ENCODE measurements at places on chromosomes 2 and 18.

- H3K4me3 ChIP-seq, result no peak overlapping the region
- H3K27me3 ChIP-seq, result no peaks in the 10 kb centered on the region
- peaks cover 5% of the 10 kb centered on the region for H3K36me3 ChIP-seq
- peaks cover 82% of the 10 kb centered on the region for H3K4me1 ChIP-seq
Observed at GRCh38 chr2:101770726-101771125, 73.2 kb downstream of the MAP4K4 start.

DNA sequence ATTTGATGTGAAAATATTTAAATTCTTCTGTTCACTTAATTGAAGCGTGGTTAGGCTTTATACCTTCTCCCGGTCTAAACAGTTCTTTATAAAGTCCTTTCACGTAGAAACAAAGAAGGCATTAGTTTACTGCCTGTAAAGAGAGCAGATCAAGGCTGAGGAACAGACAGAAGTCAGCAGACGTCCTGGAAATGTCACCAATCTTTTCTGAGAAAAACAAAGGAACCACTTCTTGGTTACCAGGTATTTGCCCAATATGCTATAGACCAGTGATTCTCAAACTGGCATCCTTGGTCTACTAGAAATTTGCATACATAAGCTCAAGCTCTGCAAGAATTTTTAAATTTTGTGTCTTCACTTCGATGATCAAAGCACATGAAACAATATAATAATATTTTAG lies 89.2 kb upstream of the STK17B start:
- H3K36me3 ChIP-seq, result peaks cover 5% of the 10 kb centered on the region
- H3K4me1 ChIP-seq, result peaks cover 18% of the 10 kb centered on the region
- H3K27ac ChIP-seq, result peak overlapping the region; percentile 73
- DNase-seq, result no peak
- H3K27me3 ChIP-seq, result no peaks in the 10 kb centered on the region
- H3K4me3 ChIP-seq, result peak overlapping the region; percentile 5

GRCh38 chr18:63980027-63980426 lies 10.1 kb downstream of the SERPINB8 start:
- peaks cover 13% of the 10 kb centered on the region for H3K4me1 ChIP-seq
- no peak for DNase-seq
- no peak overlapping the region for H3K27ac ChIP-seq
- no peaks in the 10 kb centered on the region for H3K27me3 ChIP-seq

DNA sequence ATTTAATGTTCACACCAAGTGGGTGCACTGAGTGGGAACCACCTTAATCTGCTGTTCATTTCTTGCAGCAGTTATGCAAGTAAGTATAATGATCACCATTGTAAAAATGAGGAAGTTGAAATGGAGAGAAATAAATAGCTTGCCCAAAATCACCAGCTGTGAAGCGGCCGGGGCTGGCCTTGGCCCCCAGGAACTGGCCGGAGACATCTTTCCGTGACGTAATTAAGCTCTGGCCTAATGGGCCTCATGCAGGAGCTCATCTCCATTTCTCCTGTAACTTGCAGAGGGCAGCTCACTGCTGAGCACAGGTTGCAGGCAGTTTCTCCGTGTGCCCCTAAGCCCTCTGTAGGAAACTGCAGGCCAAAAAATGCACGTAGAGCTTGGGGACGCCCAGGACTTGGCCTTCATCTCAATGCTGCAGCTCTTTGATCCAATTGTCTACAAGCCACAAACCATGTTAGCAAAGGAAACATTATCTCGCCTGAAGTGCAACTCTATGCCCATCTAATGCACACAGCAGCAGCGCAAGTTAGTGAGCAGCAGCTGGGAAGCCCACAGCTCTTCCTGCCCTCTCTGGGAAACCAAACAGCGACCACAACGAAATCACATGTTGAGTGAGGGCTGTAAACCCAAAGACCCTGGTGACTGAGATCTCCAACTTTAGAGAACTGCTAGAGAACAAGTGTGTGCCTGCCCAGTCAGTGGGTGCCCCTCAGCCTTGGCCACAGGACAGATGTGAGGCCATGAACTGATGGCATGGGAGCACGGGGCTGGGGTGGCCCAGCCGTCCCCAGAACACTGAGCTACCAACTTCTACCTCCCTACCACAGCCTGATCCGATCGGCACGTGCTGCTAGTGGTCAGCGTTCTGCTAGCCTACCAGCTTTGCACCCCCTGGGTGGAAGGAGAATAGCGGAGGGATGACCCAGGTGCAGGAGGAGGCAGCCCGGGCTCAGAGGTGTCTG lies 28.8 kb downstream of the APCDD1 start:
- H3K4me1 ChIP-seq, result peaks cover 7% of the 10 kb centered on the region
- H3K27me3 ChIP-seq, result no peaks in the 10 kb centered on the region
- no peak overlapping the region for H3K27ac ChIP-seq
- H3K36me3 ChIP-seq, result peaks cover 37% of the 10 kb centered on the region
- no peak for DNase-seq

DNA sequence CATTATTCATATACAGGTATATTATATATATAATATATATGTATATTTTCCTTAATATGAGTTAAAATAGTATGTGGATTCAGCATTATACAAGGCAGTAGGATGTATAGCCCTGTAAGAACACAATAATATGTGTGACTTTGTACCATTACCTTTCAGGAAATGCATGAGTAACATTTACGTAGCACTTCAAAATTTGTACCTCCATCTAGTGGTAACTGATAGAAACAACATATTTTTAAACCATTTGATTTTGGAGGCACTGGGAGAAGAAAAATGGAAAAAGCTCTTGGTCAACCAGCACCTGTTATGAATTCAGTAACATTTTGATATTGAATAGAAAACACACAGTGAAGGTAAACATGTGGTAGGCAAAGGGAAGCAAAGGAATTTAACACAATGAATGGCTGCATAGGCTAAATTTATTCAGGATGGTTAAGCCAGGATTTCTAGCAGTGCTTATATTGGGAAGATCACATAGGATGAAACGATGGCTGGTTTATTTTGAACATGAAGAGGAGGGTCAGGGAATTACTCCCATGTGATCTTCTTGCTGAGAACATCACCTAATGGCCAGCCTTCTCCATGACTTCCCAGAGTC lies 565.5 kb downstream of the CCDC85A start:
- no peaks in the 10 kb centered on the region for H3K36me3 ChIP-seq
- peaks cover 12% of the 10 kb centered on the region for H3K27me3 ChIP-seq
- H3K4me1 ChIP-seq, result no peaks in the 10 kb centered on the region

DNA sequence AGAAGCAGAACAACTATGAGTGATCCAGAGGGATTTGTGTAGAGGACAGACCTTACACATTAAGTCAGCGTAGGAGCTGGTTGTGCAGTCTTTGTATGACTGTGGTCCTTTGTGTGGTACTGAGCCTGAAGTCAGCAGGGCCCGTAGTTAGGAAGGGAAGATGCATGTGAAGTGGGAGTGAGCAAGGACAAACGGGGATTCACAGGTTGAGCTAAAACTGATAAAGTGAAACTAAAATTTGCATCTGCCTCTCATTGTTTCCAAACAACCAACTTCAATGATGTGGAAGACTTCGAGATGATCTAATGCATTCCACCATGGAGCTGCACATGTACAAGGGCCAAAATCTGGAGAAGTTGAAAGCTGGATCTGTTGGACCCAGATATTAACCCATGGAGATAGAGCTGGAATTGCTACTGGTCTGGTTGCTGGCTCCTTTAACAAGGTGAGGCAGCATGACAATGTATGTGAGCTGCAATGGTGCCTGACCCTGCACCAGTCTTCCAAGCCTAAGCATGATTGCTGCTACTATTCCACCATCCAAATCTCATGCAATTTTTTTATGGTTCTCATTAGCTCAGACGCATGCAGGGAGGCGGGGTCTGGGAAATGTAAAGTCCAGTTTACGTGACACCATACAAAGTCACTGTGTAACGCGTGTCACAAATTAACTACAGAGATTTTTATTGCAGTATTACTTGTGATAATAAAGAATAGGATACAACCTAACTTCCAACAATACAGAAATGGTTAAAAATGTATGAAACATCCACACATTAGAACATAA lies 12.1 kb upstream of the CYBRD1 start:
- no peaks in the 10 kb centered on the region for H3K27me3 ChIP-seq
- H3K4me1 ChIP-seq, result no peaks in the 10 kb centered on the region
- H3K27ac ChIP-seq, result no peak overlapping the region
- DNase-seq, result no peak

DNA sequence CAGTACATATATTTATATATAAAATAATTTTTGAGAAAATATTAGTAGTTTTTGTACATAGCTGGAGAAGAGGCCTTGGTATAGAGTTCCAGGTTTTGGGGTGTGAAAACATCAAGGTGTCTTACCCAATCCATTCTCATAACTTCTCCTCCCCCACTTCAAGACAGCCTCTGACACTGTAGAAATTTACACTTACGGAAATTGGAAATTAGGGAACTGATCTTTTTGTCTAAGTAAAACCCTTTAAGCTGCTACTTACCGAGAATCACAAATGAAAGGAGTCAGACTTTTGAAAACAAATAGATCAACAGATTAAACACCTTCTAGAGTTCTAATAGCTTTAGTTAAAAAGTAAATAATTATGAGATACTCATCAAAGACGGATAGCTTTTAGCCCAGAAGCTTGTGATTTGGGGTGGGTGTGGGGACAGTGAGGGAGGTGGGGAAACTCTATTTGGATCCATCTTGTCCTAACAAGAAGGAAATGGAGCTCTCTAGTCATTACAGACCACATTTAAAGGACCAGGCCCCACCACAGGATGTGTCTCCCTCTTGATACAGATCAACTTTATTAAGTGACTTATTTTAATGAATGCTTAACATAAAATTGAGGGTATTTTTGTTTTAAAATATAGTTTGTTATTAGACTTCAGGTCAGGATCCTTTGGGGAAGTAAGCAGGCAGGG lies 11.1 kb upstream of the FBXO11 start:
- DNase-seq, result no peak
- H3K4me1 ChIP-seq, result no peaks in the 10 kb centered on the region
- H3K4me3 ChIP-seq, result no peak overlapping the region
- H3K36me3 ChIP-seq, result no peaks in the 10 kb centered on the region
- H3K27ac ChIP-seq, result no peak overlapping the region

GRCh38 chr2:13669607-13670006 lies 952.9 kb downstream of the TRIB2 start:
- H3K27ac ChIP-seq, result no peak overlapping the region
- no peak for DNase-seq
- H3K4me3 ChIP-seq, result no peak overlapping the region
- H3K4me1 ChIP-seq, result no peaks in the 10 kb centered on the region

DNA sequence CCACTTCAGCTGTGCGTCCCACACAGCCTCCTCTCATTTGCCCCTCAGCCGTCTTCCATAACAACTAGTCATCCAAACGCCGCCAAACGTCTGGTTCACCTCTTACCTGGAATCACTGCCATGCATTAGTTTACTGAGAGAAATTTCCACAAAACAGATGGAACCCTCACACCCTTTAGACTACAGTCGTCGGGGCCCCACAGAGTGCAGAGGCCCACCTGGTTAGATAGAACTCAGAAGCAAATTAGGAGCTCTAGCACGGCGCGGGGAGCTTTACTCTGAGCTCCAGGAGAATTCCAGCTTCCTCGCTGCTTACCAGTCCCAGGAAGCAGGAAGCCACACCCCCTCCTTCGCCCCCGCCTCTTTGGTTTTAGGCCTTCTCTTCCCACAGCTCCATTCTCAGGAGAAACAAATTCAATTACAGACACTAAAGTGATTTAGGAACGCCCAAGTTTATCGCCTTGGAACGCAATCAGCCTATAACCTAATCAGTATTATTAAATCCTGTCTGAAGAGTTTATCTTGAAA lies 9.4 kb downstream of the RNU2-63P start:
- no peaks in the 10 kb centered on the region for H3K36me3 ChIP-seq
- no peak for DNase-seq
- peaks cover 2% of the 10 kb centered on the region for H3K27me3 ChIP-seq
- H3K4me1 ChIP-seq, result peaks cover under 1% of the 10 kb centered on the region

DNA sequence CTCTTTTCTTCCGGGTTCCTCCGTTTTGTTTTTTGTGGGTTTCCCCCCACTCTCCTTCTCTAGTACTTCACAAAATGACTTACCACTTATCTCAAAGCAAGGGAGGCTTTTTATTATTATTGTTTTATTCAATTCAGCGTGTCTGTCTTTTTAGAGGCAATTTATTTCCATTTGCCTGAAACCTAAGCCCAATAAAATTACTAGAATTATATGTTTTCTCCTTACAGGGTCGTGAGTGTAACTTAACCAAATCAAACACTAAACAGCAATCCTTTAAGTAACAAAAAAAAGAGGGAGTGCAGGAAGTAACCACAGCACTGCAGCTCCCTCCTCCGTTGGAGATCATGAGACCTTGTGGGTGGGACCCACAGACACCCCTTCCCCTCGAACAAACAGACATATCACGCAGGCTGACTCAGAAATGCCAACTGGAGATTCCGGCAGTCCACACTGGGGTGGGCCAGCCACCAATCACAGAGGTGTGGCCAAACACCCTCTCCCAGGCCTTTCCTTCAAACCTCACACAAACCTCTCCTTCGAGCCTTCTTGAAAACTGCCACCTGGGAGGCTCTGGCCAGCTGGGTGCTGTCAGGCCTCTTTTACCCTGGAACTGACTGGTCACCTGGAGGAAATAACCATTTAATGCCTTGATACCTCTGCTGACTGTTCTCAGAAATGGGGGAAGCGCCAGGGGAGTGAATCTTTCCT lies 207.1 kb upstream of the SMAD2 start:
- no peaks in the 10 kb centered on the region for H3K36me3 ChIP-seq
- H3K4me3 ChIP-seq, result peak overlapping the region; percentile 88
- H3K27me3 ChIP-seq, result peaks cover 58% of the 10 kb centered on the region
- no peak for DNase-seq
- H3K4me1 ChIP-seq, result peaks cover 52% of the 10 kb centered on the region
- H3K27ac ChIP-seq, result peak overlapping the region; percentile 91

GRCh38 chr2:200664770-200665494 lies 79.1 kb downstream of the AOX1 start:
- no peak for DNase-seq
- H3K27me3 ChIP-seq, result no peaks in the 10 kb centered on the region
- H3K27ac ChIP-seq, result peak overlapping the region; percentile 7
- H3K4me1 ChIP-seq, result peaks cover 4% of the 10 kb centered on the region

- no peak for DNase-seq
- no peak overlapping the region for H3K4me3 ChIP-seq
- peaks cover 4% of the 10 kb centered on the region for H3K27me3 ChIP-seq
- H3K36me3 ChIP-seq, result no peaks in the 10 kb centered on the region
- no peak overlapping the region for H3K27ac ChIP-seq
- H3K4me1 ChIP-seq, result peaks cover 24% of the 10 kb centered on the region
Observed at GRCh38 chr18:50751947-50752346, 67.9 kb downstream of the MRO start.

Measured in type B pancreatic cell (in vitro differentiated cells).